A549 treated with ZK216348 at 1 μM for 4 hours (cell line): ENCODE measurements at places on chromosomes 13 and 19. TPM values are rescaled to one million over a fixed set of nuclear protein-coding genes. Genes with fewer than 3 reads are reported as not detected.

The SBK2 gene
- 0.61 to 2.5 TPM (median 2.0 TPM) in 5 replicates for total RNA-seq

The SHANK1 gene
- 0.06 to 0.95 TPM (median 0.19 TPM) in 5 replicates for total RNA-seq

The ZNF829 gene
- total RNA-seq: 0.42 to 0.52 TPM (median 0.45 TPM) in 5 replicates

The C5AR2 gene
- 3.1 to 10.0 TPM (median 7.5 TPM) in 5 replicates for total RNA-seq

The POSTN gene
- 0.15 TPM in 1 of 5 replicates, not detected in the others for total RNA-seq

The ZBTB45 gene
- 8.3 to 24.0 TPM (median 20.1 TPM) in 5 replicates for total RNA-seq

The PRKACA gene
- 33.3 to 37.7 TPM (median 34.9 TPM) in 5 replicates for total RNA-seq

The ADGRE3 gene
- total RNA-seq: not detected in 5 replicates

The EPSTI1 gene
- total RNA-seq: 0.15 to 0.31 TPM (median 0.24 TPM) in 4 of 5 replicates, not detected in the other

The SIGLEC5 gene
- total RNA-seq: not detected in 5 replicates

The PNMA8B gene
- total RNA-seq: not detected in 5 replicates

The HCST gene
- total RNA-seq: 0.55 to 0.89 TPM (median 0.63 TPM) in 3 of 5 replicates, not detected in the others

The SKA3 gene
- total RNA-seq: 12.4 to 16.8 TPM (median 13.4 TPM) in 5 replicates

The TMEM59L gene
- total RNA-seq: 5.8 to 6.2 TPM (median 6.0 TPM) in 5 replicates

The LRRC63 gene
- 0.13 TPM in 1 of 5 replicates, not detected in the others for total RNA-seq

The ZNF540 gene
- 0.14 TPM in 2 of 5 replicates, not detected in the others for total RNA-seq

The FKBP8 gene
- 85.4 to 164 TPM (median 152 TPM) in 5 replicates for total RNA-seq

The PTPRH gene
- total RNA-seq: 3.6 to 6.0 TPM (median 4.0 TPM) in 5 replicates

The UBL5 gene
- 369 to 472 TPM (median 396 TPM) in 5 replicates for total RNA-seq

The LILRA5 gene
- not detected in 5 replicates for total RNA-seq

The SLC10A2 gene
- total RNA-seq: not detected in 5 replicates

The PRR20A gene
- not detected in 5 replicates for total RNA-seq

The PLEKHF1 gene
- total RNA-seq: 5.6 to 9.9 TPM (median 9.1 TPM) in 5 replicates

The CALR3 gene
- not detected in 5 replicates for total RNA-seq

The SBK3 gene
- 0.44 to 1.5 TPM (median 1.5 TPM) in 5 replicates for total RNA-seq

The RDH8 gene
- 0.31 to 0.40 TPM (median 0.36 TPM) in 4 of 5 replicates, not detected in the other for total RNA-seq

The CDKN2D gene
- total RNA-seq: 3.9 to 8.0 TPM (median 5.8 TPM) in 5 replicates

The MAP3K10 gene
- total RNA-seq: 9.9 to 18.5 TPM (median 18.1 TPM) in 5 replicates

The KLK4 gene
- total RNA-seq: 0.41 TPM in 1 of 5 replicates, not detected in the others

The DMKN gene
- 26.7 to 44.3 TPM (median 38.3 TPM) in 5 replicates for total RNA-seq

The ZNF729 gene
- not detected in 5 replicates for total RNA-seq

The ZNF296 gene
- 5.5 to 12.5 TPM (median 11.8 TPM) in 5 replicates for total RNA-seq

The FAM124A gene
- 1.4 to 3.2 TPM (median 2.5 TPM) in 5 replicates for total RNA-seq
